ENCODE measurements at places on chromosomes 1 and 21.

- no peak for DNase-seq
Observed at GRCh38 chr1:72006092-72006491, 276.2 kb downstream of the NEGR1 start.

GRCh38 chr1:225835856-225836255, 25.9 kb downstream of the EPHX1 start:
- no peak for DNase-seq

- DNase-seq = no peak
Observed at GRCh38 chr1:200889571-200889970, 5.1 kb upstream of the INAVA start.

- no peak for DNase-seq
Observed at GRCh38 chr21:16863362-16863905, 649.4 kb upstream of the CXADR start.
